Stimulated activated naive CD4-positive, alpha-beta T cell treated with Interleukin-2 at 50 U/mL for 16 hours (primary cell): ENCODE measurements at places on chromosomes 5 and 9.

- no peak for DNase-seq
These were observed 16.3 kb downstream of the C9orf152 start for GRCh38 chr9:110191615-110192014.

DNA sequence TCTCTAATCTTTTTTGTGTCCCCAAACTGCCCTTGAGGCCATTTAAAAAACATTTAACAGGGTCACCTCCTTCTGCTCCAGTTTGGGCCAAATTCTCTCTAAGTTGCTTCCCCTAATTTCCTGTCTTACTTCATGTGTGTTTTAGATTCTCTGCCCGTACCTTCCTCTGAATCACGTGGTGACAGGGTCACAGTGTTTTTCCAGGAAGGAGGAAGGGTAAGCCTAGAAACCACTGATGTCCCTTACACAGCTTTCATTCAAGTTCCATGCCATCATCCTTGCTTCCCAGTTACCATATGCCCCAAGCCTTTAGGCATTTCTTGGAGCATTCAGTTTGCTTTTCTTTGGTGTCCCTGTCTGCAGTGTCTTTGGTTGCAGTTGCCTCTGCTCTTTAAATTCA, 42.4 kb upstream of the MACIR start:
- DNase-seq: no peak

GRCh38 chr5:125294844-125295243, 548.4 kb upstream of the ZNF608 start:
- no peak for DNase-seq

DNA sequence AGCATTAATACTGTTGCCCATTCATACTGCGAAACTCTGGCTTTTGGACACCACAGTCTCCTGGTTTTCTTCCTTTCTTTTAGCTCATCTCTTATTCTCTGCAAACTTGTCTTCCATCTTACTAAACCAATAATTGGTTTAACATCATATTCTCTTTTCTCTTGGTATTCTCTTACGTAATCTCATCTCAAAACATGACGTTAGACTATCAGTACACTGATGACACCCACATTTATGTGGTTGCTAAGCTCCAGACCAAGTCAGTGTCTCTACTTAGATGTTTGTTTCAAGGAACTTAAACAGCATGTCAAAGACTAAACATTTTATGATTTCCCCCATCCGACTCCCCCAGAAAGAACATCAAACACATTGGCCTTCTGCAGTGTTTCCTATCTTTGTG, 2.1 kb downstream of the PRRC1 start:
- DNase-seq: no peak

DNA sequence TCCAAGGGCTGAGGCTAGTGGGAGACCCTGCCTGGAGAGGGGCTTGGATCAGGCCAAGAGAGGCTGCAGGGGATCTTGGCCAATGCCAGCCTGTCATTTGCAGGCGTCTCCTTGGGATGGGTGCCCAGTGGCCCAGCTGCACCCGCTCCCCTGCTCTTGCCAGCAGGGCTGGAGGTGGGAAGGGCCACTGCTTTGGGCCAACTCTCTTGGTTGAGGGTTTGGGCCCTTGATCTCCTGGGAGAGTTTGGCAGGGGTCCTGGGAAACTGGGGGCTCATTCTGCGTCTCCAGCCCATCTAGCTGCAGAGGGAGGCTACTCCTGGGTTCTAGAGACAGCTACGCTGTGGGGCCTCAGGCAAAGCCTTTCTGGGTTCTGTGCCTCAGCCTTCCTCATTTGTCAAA, 10.5 kb downstream of the PSD2 start:
- no peak for DNase-seq

GRCh38 chr9:109381011-109381729, 60.3 kb upstream of the EPB41L4B start:
- no peak for DNase-seq

DNA sequence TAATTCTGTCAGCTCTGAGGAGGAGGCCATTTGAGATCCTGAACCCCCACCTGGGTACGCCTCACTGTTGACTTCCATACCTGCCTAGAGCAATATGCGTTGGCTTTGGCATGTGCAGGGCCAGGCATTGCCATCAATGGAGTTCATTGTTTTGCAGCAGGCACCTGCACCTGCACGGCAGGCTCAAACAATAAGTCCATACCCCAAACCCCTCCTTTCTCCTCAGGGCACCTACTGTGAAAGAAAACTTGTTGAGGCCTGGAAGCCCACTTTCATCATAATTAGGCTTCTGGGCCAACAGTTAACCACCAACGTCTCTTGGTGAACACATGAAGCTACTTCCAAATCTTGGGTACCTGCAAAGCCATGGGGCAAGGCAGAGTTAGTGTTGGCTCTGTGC, 238.7 kb downstream of the NFIB start:
- DNase-seq: no peak
